Astrocyte of the hippocampus (primary cell): ENCODE measurements at places on chromosomes 11 and 22.

- DNase-seq, result no peak
These were observed 563 bp upstream of the ENDOD1 start for GRCh38 chr11:95088946-95089619.

- no peak for DNase-seq
These were observed 1295.0 kb downstream of the JRKL start for GRCh38 chr11:97684486-97685439.

DNA sequence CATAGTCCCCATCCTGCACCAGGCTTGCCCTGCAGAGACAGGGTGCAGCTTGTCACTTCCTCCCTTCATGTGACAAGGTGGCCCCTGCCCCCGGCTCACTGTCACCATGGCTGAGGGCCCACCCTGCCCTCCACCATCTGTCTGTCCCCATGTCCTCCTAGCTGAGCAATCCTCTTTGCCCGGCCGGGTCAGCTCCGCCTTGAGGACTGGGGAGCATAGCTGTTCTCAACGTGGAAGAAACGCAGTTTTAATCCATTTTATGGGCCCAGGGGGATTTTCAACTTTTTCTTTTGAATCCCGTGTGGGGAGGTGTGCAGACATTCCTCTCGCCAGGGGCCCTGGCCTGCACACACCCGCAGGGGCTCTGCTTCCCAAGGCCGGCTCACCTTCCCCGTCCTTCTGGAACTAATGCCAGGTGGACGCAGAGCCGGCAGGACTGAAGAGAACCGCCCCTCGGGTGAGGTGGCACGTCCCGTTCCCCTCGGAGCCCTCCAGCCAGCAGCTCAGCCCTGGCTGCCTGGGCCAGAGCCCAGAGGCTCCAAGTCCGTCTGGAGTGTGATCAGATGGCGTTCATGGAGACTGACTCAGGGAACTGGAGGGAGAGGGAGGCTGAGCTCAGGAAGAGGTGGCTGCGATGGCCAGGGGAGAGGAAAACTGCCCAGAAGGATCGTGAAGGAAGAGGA is 1108.7 kb downstream of the BRD1 start:
- no peak for DNase-seq

- no peak for DNase-seq
These were observed 6.6 kb downstream of the MPPED2 start for GRCh38 chr11:30579415-30580175.

- no peak for DNase-seq
These were observed 32.9 kb downstream of the ZC3H7B start for GRCh38 chr22:41334215-41334614.

GRCh38 chr11:65652511-65653228 is 10.0 kb downstream of the RELA start:
- peak; percentile 97 for DNase-seq

- no peak for DNase-seq
These were observed 37.5 kb downstream of the MYBPC3 start for GRCh38 chr11:47314992-47315391.

DNA sequence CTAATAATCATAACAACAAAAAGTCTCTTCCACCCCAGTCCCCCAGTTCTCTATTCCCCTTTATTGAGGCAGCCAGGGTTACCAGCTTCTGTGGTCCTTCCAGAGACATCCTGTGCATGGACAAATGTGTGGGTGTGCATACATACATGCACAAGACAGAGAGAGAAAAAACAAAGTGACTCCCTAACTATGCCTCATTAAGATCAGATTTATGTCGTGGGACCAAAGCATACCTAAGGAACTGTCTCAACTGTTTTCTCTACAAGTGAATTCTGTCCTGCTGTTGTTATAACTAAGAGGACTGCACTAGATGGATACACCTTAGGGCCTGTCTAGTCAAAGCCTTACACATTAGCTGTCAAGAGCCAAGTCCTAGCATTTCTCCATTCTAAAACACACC is 106.7 kb downstream of the MRTFA start:
- no peak for DNase-seq

DNA sequence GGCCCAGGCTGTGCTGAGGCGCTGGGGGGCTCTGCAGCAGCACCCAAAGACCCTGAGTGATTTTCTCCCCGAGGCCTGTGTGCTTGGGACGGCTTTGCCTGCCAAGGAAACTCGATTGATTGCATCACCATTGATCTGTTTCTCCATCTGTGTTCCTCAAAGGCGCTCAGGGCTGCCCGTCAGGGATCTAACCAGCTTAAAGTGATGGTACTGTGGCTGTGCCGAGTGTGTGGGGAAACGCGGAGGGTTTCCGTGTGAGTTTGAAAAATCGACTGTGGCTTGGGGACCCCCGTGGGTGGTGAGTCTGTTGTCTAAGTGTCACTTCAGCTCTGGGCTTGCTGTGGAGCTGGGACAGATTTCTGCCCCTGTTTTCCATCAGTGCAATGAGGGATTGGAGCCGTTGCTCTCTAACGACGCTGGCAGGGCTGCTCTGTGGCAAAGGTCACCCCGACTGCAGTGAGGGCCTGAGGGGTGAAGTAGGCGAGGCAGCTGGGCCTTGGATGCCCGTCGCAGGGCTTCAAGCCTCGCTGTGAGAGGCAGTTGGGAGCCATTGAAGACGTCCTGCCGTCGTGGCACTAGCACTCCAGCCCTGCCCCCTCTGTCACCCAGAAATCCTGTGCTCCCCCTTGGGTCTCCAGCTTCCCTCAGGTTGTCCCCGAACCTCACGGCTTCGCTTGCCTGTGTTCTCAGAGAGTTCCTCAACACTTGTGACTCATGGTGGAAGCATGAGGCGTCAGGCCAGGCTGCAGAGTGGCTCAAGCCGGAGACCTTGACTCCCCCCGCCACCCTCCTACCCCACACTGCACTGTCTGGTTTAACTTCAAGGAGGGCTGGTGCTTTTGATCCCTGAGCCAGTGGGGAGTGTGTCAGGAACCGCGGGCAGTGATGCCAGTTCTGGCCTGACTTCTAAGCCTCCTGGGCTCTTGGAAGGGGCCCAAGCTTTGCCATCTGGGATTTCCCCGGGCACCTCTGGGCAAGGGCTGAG is 21.8 kb downstream of the CACNA1I start:
- peak; percentile 95 for DNase-seq

DNA sequence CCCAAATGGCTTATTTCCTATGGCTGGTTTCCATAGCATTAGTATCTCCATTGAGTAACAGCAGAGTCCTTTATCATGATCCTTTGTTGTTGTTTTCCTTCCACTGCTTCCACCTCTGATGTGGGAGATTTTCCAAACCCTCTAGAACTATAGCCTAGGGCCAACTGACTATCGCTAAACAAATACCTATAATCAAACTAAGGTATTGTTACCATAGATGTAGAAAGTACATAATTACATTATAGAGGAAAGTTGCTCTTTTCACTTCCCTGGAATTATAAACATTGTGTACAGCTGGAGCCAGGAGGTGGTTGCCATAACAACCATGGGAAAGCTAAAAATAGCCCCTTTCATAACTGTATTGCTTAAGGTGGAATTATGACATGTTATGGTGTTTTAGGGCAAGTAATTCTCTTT is 47.0 kb upstream of the ALKBH3 start:
- peak; percentile 46 for DNase-seq

GRCh38 chr11:17004486-17005148 is 9.6 kb downstream of the PLEKHA7 start:
- no peak for DNase-seq

- DNase-seq, result no peak
These were observed 148.3 kb downstream of the JRKL start for GRCh38 chr11:96538104-96538503.

DNA sequence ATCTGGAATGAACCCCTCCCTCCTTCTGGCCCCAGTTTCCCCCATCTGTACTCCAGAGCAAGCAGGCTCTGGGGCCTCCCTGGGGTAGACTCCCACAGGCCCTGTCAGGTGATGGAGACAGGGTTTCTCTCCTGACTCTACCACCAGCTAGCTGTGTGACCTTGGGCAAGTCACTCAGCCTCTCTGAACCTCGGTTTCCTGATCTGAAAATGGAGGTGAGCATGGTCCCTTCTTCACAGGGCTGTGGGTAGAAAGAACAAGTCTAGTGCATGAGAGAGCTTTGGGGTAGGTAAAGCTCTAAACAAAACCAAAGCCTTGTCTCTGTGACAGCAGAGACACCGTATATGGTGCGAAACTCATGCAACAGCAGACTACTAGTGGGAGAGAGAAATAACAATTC is 5.6 kb downstream of the CD5 start:
- no peak for DNase-seq

GRCh38 chr11:15258433-15259165 is 143.9 kb downstream of the INSC start:
- DNase-seq, result peak; percentile 45

GRCh38 chr11:134592391-134592990 is 180.4 kb upstream of the B3GAT1 start:
- DNase-seq, result no peak

GRCh38 chr11:119028346-119029068 is 2.2 kb downstream of the SLC37A4 start:
- no peak for DNase-seq

DNA sequence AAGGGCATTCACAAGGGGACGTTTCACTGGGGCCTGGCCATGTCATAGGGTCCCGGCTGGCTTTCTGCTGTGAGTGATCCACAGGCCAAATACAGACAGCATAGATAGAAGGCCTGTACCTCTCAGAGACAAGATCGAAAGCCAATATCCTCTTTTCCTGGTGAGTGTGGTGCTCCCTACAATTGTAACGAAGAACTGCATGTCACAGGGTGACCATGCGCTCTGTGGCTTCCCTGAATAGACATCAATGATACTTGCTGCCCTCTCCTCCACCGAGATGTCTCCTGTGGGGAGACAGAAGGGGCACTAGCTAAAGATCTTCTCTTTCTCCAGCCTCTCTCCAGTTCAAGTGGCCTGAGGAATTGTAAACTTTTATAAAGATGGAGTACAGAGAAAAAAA is 226.1 kb upstream of the POU2AF2 start:
- DNase-seq, result no peak

DNA sequence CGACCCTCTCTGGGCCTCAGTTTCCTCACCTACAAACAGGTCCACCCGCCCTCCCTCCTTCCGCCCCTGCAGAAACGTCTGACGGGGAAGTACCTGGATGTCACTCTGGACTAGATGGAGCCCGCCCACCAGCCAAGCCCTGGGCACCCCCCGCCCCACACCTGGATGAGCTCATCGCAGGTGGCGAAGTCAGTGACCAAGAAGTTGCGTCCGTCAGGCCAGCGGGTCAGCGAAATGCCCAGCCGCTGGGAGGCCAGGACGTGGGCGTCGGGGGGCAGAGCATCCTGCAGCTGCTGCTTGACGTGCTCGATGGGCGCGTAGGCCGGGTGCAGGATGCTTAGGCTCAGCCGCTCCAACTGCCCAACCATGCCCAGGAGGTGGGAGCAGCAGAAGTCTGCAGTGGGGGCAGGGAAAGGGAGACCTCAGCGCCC is 897 bp downstream of the PNPLA5 start:
- DNase-seq, result no peak

GRCh38 chr11:2298795-2299761 is 2.6 kb downstream of the C11orf21 start:
- DNase-seq, result peak; percentile 35

- no peak for DNase-seq
These were observed 35.6 kb upstream of the ADSL start for GRCh38 chr22:40310768-40311120.

- no peak for DNase-seq
These were observed 191.7 kb downstream of the TBC1D22A start for GRCh38 chr22:46953968-46954765.

DNA sequence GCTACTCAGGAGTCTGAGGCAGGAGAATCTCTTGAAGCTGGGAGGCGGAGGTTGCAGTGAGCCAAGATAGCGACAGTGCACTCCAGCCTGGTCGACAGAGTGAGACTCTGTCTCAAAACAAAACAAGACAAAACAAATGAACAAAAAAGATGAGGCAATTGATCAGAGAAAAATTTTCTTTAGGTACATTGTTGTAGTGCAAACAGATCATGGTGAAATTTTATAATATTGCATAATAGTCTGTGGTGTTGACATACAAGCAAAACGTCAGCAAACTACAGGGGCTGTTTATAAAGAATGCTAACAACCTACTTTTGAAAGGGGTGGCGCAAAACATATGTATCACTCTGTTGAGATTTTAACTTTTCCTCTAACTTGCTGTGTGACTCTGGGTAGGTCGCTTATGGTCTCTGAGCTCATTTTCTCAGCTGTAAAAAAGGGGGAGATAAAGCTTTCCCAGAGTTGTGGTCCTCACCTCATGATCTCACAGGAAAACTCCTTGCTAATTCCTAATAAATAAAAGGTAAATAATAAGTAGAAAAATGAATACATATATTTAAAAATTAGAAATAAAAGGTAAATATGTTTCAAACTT is 64.8 kb upstream of the NUP160 start:
- DNase-seq, result no peak

GRCh38 chr11:44229098-44229497 is 80.8 kb downstream of the ALX4 start:
- peak; percentile 46 for DNase-seq

GRCh38 chr11:1072821-1073231 is 1.8 kb upstream of the MUC2 start:
- DNase-seq, result no peak

- peak; percentile 56 for DNase-seq
These were observed 32.0 kb upstream of the SERPIND1 start for GRCh38 chr22:20741634-20742581.

DNA sequence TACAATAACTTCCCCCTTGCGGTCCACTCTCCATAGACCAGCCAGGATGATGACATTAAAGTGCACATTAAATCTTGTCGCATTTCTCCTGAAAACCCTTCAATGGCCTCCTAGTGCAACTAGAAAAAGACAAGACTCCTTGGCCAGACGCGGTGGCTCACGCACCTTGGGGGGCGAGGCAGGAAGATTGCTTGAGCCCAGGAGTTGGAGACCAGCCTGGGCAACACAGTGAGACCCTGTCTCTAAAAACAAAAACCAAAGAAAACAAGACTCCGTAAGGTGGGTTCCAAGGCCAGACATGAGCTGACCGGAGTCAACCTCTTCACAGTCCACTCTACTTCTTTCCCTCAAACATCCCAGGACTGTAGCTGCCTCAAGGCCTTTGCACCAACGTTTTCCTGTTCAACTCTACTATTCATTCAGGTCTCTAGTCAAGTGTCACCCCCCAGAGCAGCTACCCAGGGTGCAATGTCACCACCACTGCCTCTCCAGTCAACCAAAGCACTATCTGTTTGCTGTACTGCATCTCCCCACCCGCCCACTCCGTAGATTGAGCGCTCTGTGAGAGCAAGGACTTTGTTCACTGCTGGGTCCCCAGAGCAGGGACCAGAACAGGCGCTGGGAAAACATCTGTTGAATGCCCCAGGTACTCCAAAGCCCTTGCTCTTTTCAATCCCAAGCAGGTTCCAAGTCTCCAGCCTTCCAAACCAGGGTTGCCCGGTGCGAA is 739 bp downstream of the ZMAT5 start:
- no peak for DNase-seq

GRCh38 chr11:116414357-116414880 is 358.4 kb downstream of the BUD13 start:
- no peak for DNase-seq

GRCh38 chr11:125211948-125212340 is 47.4 kb downstream of the PKNOX2 start:
- DNase-seq, result no peak
